Activated naive CD8-positive, alpha-beta T cell treated with anti-CD3 and anti-CD28 coated beads, Interleukin-2, amount 10 ng/mL, durations not matched to agents 7 days and 5 days (primary cell): ENCODE measurements at places on chromosomes 3 and 15.

GRCh38 chr15:91790836-91791235, 62.7 kb upstream of the SLCO3A1 start:
- H3K36me3 ChIP-seq = no peaks in the 10 kb centered on the region
- no peak overlapping the region for H3K27ac ChIP-seq
- H3K27me3 ChIP-seq = peaks cover 3% of the 10 kb centered on the region
- DNase-seq = no peak
- H3K4me1 ChIP-seq = no peaks in the 10 kb centered on the region

DNA sequence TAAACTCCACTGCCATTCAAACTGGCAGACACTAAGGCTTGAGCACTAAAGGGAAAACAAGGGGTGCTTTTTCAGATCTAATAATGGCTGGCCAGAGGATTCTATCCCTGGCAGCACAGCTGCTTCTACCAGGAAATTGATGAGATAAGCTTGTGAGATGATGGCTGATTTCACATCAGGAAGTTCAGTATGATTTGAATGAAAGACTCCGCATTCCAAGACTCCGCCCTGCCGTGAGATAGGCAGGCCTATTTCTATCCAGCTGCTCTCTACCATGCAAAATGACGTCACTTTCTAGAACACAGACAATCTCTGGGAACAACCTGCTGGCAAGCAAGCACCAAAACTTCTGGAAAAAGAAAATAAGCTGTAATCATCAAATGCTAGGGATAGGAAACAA, 171.8 kb downstream of the WDR76 start:
- H3K27ac ChIP-seq = no peak overlapping the region
- H3K4me1 ChIP-seq = no peaks in the 10 kb centered on the region
- no peak for DNase-seq

- H3K4me1 ChIP-seq = no peaks in the 10 kb centered on the region
- no peaks in the 10 kb centered on the region for H3K36me3 ChIP-seq
- H3K27ac ChIP-seq = no peak overlapping the region
- no peak overlapping the region for H3K4me3 ChIP-seq
- no peak for DNase-seq
Observed at GRCh38 chr3:140580746-140581145, 97.1 kb upstream of the TRIM42 start.

DNA sequence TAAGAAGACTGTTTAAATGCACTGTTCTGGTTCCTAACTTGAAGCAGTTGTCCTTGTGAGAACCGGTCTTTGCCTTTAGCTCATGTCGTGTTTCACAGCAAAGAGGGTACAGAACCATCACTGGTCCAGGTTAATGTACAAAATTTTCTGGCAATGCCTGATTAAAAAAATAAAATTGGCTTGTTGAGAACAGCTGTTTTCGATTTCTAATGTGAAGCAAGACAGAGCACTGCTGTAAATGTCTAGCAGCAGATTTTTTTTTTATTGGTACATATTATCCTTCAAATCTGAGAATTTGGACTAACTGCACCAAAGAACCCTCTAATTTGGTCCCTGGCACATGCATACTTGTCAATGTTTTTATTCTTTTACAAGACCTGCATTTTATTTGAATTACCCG, 103.3 kb downstream of the STT3B start:
- H3K4me1 ChIP-seq = peaks cover 32% of the 10 kb centered on the region
- DNase-seq = no peak
- H3K4me3 ChIP-seq = peak overlapping the region; percentile 46
